ENCODE measurements at places on chromosomes 6 and 20.

GRCh38 chr20:3521852-3522740 lies 51.3 kb downstream of the ATRN start:
- DNase-seq, result no peak

DNA sequence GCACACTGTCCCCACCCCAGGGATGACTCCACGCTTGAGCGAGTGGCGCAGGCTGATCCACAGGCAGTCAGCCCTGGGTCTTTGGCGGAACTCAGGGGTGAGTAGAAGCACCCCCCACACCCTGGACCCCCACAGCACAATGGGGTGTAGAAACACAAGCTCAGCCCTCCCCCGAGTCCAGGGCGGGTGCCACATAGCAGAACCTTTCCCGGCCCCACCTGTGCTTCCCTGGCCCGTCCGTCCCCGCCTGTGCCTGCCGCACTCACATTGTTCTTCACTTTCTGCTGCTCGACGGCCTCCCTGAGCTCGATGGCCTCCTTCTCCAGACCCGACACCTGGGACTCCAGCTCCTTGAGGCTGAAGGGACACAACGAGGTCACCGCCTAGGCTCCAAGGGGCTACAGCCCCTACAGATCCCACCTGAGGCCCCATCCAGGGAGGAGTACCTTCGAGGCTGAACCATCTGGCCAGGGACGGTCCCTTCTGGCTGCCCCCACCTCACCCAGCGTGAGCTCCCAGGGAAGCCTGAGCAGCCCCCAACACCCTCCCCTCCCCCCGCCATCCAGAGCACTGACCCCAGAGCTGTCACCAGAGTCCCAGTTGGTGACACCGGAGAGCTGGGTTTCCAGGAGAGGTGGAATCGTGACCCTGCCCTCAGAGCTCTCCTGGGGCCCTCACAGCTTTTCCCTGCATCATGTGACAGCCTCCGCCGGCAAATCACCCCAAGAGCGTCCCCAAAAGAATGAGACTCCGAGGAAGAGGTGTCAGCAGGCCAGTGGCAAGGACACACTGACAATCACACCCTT lies 55.6 kb downstream of the DSTN start:
- DNase-seq, result no peak

GRCh38 chr6:86030875-86031274 lies 388.2 kb upstream of the SYNCRIP start:
- DNase-seq, result no peak

DNA sequence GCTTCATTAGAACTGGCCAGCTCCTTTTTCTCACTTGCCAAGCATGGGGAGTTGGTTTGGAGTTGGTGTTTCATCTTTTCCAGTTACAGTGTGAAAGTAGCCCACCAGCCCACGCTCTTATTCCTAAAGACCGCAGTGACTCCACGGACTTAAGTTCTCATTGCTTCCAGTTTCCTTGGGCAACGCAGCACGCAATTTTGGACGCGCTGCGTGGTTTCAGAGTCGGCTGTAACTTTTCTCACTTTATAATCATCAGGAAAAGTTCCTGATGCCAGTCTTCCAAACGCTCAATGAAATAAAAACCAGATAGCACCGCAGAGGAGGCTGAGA lies 381 bp upstream of the PEX7 start:
- peak; percentile 26 for DNase-seq

DNA sequence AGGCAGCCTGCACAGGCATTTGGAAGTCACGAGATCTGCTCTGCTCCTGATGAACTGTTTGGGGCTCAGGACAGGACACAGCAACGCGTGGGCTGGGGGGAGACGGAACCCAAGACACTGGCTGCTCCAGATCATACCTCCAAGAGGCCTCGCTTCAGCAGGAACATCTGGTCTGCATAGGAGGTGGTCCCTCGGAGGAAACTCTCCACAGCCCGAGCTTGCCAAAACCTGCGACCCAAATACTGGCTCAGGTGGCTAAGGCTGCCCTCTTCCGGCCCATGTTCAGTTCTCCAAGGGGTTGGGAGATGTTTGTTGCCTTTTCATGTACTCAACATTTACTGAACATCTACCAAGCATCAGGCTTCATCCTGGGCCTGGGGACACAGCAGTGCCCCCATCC lies 51.7 kb downstream of the MYH7B start:
- DNase-seq, result no peak

- no peak for DNase-seq
Observed at GRCh38 chr6:25748049-25748448, 6.5 kb upstream of the SLC17A4 start.

Measured in stimulated activated CD4-positive, alpha-beta T cell treated with anti-CD3 and anti-CD28 coated beads, Interleukin-4, amount 100 ng/mL, for 1 hour (primary cell).